NCI-H187 (cell line): ENCODE measurements at places on chromosomes 11 and 22.

DNA sequence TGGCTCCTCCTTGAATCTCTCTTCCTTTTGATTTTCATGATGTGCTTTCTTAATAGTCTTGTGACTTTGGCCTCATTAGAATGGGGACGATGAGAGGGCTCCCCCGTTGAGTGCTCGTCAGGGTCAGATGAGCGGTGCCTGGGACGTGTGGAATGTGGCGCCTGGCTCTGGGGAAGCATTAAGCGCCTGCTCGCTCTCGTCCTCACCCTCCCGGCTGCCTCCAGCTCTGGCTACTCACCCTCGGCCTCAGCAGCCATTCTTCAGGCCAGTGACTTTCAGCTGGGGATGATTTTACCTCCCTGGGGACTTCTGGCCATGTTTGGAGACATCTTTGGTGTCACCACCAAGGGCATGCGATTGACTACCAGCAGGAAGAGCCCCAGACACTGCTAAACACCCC lies 69.7 kb downstream of the RPS6KA4 start:
- DNase-seq: no peak

GRCh38 chr11:129894278-129895125 lies 876 bp downstream of the NFRKB start:
- DNase-seq: no peak

DNA sequence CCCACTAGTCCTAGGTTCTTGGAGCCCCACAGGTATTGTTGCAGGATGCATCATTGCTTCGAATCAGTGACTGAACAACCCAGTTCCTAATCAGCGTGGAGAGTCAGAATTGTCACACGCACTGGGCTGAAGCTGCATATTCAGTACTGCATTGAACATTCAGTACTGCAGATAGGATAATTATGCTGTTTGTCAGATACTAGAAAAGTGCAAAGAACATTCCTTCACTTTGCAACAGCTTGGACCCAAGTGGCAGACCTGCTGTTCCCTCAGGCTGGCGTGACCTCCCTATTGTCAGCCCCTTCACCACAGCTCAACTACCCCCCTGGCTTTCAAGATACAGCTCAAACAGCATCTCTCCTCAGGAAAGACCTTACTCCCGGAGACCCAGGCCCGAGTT lies 27.6 kb downstream of the NF2 start:
- no peak for DNase-seq

GRCh38 chr22:29810216-29810615 lies 27.9 kb downstream of the ASCC2 start:
- DNase-seq: no peak

DNA sequence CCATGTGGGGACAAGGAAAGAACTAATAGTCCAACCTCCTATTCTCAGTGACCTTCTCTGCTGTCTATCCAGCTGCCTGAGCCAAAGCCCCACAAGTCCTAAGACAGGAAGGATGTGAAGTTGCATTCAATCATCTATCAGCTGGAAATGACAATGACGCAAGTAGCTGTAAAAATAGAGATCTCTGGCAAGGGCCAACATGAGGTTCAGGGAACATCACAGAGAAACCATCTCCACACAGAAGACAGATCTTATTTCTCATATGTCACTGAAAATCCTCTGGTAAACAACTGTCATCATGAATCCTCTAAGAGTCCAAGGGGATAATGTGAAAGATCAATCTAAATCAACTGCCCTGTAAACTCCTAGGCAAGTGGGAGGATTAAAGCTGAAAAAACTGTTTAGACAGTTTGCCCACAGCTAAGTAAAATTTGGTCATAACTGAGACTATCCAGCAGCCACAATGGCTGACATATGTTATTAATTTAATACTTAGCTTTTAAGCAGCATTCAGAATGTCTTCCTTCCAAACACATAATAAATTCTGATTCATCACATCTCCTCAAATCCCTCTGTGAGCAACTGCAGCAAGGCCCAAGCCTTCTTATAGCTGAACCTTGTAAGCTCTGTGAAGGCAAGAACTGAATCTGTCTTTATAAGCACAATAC lies 52.1 kb downstream of the ALG9 start:
- DNase-seq: no peak

DNA sequence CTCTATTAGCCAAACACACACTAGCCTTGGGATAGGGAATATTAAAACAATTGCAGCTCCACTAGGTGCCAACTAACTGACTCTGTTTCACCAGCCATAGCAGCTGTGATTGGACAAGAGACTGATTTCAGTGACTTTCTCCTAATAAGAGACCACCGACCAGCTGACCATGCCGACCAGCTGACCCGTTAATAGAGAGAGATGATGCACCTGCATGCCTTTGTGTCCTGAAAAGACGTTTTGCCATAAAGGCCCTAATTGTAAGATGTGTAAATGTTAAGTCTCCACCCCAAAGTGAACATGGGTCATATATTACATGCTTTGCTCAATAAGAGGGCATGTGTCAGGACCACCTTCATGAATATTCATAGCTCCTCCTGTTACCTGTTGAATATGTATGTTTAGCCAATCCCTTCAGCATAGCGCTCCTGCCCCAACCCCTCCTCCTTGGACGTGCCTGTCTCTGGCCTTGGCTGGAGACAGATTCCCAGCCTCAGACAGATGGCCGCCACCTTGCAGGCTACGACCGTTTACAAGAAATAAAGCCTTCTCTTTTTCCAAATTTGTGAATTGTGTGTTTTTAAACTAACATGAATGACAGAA lies 1.3 kb upstream of the NADSYN1 start:
- DNase-seq: no peak
